GM23338 (cell line): ENCODE measurements at places on chromosomes 7 and 10. TPM values are rescaled to one million over a fixed set of nuclear protein-coding genes. Genes with fewer than 3 reads are reported as not detected.

MBLAC1 gene
- polyA plus RNA-seq, result 2.4 and 2.7 TPM in 2 replicates

CPA2 gene
- not detected in 2 replicates for polyA plus RNA-seq

CFAP69 gene
- polyA plus RNA-seq, result 3.1 and 4.9 TPM in 2 replicates

GPR26 gene
- 0.06 TPM in 1 of 2 replicates, not detected in the other for polyA plus RNA-seq

ERLIN1 gene
- 5.8 and 7.2 TPM in 2 replicates for polyA plus RNA-seq

NUTM2A gene
- polyA plus RNA-seq, result 0.21 and 0.27 TPM in 2 replicates

AASS gene
- 240 and 368 TPM in 2 replicates for polyA plus RNA-seq

ZNF22 gene
- 72.8 and 81.8 TPM in 2 replicates for polyA plus RNA-seq

CALY gene
- 8.0 and 9.0 TPM in 2 replicates for polyA plus RNA-seq

LRRTM3 gene
- polyA plus RNA-seq, result 0.23 and 0.37 TPM in 2 replicates
